Mucosa of gallbladder (tissue), 1 donor: ENCODE measurements at places on chromosomes 7 and 10.
A peak's percentile ranks its signal among the peaks of the same experiment; 100 is the strongest.

- peak; percentile 83 for DNase-seq
These were observed 283.7 kb downstream of the ZEB1 start for GRCh38 chr10:31602541-31603234.

GRCh38 chr10:96319754-96320474 is 15.7 kb downstream of the DNTT start:
- no peak for DNase-seq

DNA sequence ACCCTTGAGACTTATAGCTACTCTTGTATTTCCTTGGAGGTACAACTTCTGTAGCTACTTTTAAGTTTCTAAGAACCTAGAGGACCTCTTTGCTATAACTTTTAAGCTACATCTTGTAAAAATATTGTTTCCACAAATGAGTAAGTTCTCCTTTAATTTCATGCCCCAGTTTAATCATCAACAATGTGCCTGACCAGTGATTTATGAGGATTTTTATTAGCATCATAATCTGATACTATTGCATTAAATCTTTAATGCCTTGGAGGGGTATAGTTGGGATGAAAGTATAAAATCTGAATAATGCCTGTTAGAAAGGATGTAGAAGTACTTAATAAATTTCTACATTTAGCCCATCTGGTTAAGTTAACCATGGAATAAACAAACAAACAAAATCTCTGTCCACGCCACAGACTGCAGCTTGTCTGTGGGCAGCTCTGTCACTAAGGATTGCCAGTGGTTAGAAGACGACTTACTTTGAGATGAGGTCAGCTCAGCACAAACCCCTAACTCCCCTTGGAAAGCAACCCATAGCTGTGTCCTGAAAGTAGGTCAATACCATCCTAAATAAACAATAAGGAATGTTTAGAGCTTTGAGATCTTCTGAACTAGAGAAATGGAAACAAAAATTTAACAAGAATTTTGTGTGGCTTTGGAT is 18.3 kb downstream of the UBE2D1 start:
- no peak for DNase-seq

GRCh38 chr10:71326464-71326881 is 7.4 kb downstream of the SLC29A3 start:
- no peak for DNase-seq

DNA sequence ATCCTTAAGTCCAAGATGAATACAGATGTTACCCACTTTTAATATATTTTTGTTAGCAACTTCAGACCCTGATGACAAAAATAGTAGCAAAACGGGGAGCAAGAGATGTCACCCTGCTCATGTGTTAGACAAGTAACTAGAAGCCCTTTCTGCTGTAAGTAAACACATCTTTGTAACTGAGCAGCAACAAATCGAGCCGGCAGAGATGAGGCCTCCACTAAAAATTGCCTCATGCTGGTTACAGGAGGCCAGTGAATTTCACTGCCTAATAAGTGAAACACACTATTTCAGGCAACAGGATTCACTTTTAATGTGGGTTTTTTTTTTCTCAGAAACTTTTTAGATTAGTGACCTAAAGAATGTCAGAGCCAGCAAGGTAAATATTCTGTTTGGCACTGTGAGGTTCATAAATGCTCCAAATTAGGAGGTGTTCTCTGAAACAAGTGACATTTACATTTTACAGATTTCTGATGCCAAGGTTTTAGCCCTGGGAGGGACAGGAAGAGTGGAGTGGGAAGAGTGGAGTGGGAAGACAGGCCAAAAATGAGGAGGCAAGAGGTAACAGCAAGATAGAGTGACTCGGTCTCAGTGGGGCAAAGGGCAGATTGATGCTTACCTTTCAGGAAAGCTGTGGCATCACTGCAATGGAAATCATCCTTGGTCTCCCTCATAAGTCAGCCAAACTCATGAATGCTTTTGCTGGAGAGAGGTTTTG is 53.6 kb upstream of the LRRC17 start:
- no peak for DNase-seq

DNA sequence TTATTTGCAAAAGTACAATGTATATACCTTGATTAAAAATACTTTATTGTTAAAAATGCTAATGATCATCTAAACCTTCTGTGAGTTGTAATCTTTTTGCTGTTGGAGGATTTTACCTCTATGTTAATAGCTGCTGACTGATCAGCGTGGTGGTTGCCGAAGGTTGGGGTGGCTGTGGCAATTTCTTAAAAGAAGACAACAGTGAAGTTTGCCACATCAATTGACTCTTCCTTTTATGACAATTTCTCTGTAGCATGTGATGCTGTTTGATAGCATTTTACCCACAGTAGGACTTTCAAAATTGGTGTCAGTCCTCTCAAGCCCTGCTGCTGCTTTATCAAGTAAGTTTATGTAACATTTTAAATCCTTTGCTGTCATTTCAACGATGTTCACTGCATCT is 16.9 kb upstream of the ENTPD1 start:
- no peak for DNase-seq

DNA sequence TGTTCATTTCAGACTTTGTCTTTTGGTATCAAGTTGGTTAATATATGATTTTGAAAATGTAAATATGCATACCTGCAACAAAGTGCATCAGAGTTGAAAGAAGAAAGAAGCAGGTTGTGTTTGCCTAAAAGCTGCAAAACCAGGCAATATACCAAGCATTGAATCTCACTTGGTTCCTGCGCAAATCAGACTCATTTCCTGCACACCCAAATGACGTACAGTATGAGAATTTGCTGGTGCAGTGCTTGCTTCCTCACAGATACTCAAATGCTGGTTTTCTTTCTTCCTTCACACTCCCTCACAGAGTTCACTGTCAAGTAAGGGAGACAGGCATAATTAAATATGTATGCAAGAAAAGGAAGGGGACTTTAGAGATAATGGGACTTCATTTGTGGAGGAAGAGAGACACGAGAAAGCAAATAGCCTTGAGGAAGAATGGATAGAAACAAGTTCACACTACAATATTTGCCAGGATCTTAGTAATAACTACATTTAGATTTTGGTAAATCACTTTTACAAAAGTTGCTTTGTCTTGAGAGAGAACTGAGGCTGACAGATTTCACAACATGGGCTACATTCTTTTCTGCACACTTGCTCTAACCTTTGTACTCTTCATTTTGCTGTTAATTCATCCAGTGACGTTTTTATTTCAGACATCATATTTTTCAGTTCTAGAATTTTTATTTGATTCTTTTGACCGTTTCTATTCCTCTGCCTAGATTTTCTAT is 56.9 kb upstream of the AOAH start:
- no peak for DNase-seq

DNA sequence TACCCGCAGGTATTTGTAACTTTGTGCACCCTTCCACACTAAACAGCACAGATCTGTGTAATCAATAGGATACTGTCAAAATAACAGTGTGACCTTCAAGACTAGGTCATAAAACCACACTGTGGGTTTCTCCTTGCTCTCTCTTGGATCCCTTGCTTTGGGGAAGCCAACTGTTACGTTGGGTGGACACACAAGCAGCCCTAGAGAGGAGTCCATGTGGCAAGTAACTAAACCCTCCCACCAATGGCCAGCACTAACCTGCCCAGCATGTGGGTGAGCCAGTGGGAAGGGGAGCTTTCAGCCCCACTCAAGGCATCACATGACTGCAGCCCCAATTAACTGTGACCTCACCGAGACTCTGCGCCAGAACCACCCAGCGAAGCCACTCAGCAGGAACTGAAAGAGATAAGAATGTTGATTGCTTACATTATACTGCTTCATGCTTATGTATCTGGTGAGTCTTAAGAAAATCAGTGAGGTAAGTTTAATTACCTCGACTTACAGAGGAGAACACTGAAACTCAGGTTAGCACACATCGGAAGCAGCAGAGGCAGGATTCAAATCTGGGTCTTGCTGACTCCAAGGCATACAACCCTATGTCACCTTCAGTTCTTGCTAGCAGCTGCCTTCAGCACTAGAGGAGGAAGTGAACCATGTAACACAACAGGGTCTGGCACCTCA is 9.4 kb upstream of the ZC3HAV1 start:
- DNase-seq, result no peak

- no peak for DNase-seq
These were observed 116.1 kb downstream of the PKD1L1 start for GRCh38 chr7:47832105-47832715.

DNA sequence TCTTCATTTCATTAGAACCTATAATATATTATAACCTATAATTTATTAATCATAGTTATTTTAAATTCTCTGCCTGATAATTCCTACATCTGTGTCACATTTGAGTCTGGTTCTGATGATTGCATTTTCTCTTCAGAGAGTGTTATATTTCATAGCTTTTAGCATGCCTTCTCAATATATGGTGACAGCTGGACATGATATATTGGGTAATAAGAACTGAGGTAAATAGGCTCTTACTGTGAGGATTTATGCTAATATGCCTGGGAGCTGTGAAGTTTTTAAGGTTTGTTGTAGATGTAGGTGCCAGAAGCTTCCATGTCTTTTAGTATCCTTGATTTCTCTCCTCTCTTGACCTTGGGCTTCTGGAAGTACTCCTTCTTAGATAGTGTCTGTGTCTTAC is 325.9 kb upstream of the SEMA3D start:
- DNase-seq, result no peak

DNA sequence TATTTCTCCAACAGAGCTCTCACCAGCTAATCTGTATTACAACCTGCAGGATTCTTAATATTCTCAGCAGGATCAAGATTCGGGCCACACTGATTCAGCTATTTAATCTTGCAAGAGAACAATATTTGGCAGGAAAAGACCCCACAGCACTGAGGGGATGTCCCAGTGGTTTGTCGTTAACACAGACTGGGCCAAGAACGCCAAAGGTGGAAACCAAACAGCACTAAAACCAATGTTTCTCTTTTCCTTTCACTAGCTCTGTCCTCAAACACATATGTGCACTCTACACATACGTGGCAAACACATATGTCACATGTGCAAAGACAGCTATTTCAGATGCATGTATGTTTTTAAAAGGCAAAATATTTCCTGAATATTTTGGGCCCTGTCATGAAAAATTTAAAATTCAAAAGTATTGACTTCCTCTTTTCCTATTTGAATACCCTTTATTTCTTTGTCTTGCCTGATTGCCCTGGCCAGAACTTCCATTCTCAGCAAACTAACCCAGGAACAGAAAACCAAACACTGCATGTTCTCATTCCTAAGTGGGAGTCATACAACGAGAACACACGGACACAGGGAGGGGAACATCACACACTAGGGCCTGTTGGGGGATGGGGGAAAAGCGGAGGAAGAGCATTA is 51.7 kb upstream of the NEBL start:
- DNase-seq, result no peak

DNA sequence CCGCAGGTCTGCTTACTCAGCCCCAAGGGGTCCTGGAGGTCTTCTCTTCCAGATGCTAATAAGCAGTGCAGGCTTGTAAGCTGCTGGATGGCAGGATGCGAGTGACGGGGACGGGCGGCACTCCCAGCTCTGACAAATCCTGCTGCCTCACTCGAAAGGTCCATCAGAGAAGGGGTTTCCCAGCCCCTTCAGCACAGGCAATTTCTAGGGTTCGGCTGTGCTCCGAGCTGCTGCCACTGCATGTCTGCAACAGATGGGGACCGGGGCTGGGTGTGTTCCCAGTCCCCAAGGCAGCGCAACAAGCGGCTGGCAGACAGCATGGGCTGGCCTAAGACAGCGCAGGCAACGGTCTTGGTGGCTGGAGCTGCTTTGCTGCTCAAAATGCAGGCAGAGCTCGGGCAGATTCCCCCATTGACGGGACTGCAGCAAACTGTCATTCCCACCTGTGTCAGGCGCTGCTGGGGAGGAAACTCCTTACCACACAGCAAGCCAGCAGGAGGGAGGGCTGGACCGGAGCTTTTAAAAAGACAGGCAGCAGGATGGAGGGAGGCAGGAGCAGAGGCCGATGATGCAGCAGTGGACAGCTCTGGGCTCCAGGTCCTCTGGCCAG is 62.4 kb downstream of the PRKAG2 start:
- no peak for DNase-seq

- DNase-seq, result no peak
These were observed 469.5 kb upstream of the ZMIZ1 start for GRCh38 chr10:78599122-78599853.

GRCh38 chr10:604716-605631 is 84.5 kb downstream of the DIP2C start:
- no peak for DNase-seq

- DNase-seq, result no peak
These were observed 64.1 kb upstream of the MSRB2 start for GRCh38 chr10:23031318-23031717.

DNA sequence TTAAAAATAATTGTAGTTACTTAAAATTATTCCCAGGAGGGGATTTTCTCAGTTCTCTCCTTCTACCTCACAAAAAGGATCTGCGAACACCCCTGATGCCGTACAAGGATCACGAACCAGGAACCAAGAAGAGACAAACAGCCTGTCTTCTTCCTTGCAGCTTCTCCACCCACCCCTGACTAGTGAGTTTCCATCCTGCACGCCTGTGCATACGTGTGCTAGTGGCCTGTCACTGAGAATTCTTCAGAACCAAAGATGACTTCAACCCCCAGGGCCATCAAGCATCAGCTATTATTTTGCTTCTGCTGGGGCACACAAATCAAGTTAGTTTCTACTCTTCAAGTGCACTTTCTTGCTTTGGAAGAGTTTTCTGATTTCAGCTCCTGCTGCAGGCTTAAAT is 175.5 kb upstream of the KLF6 start:
- DNase-seq, result no peak

- DNase-seq, result no peak
These were observed 6.9 kb upstream of the SH2B2 start for GRCh38 chr7:102279537-102280400.

- DNase-seq, result no peak
These were observed 15.9 kb downstream of the ODAD2 start for GRCh38 chr10:27982875-27983543.

GRCh38 chr7:38413784-38414183 is 140.3 kb upstream of the TARP start:
- no peak for DNase-seq

DNA sequence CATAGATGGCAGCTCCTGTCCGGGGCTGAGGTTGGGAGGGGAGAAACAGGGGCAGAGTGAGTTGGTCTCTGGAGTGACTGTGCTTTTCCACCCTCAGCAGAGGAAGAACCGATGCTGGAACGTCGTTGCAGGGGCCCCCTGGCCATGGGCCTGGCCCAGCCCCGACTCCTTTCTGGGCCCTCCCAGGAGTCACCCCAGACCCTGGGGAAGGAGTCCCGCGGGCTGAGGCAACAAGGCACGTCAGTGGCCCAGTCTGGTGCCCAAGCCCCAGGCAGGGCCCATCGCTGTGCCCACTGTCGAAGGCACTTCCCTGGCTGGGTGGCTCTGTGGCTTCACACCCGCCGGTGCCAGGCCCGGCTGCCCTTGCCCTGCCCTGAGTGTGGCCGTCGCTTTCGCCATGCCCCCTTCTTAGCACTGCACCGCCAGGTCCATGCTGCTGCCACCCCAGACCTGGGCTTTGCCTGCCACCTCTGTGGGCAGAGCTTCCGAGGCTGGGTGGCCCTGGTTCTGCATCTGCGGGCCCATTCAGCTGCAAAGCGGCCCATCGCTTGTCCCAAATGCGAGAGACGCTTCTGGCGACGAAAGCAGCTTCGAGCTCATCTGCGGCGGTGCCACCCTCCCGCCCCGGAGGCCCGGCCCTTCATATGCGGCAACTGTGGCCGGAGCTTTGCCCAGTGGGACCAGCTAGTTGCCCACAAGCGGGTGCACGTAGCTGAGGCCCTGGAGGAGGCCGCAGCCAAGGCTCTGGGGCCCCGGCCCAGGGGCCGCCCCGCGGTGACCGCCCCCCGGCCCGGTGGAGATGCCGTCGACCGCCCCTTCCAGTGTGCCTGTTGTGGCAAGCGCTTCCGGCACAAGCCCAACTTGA is 2.7 kb downstream of the REPIN1 start:
- no peak for DNase-seq

- DNase-seq, result no peak
These were observed 48.4 kb upstream of the GTF2IRD1 start for GRCh38 chr7:74405191-74405898.

GRCh38 chr10:24703700-24704099 is 20.0 kb downstream of the ARHGAP21 start:
- DNase-seq, result no peak
